G401 (cell line): ENCODE measurements at places on chromosomes 2 and 18.

DNA sequence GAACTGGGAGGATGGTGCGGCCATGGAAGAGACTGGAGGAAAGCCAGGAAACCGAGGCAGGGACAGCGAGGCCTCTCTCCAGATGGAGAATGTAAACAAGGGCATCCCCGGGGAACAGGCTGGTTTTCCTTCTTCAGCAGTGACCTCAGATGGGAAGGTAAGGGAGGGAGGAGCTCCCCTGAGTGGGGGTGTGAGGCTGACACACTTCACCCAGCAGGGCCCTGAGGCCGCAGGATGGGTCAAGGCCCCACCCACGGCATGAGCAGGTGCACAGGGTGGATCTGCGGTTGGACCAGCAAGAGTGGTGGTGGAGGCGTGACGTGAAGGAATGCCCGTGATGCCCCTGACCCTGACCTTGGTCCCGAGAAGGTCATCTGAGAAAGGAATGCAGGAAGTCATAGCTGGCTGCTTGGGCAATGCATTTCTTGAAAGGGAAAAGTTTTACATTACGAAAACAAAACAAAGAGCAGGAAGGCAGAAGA lies 48.1 kb downstream of the ADCY3 start:
- peak; percentile 80 for DNase-seq

GRCh38 chr2:105786231-105787230 lies 41.8 kb downstream of the NCK2 start:
- DNase-seq: no peak

DNA sequence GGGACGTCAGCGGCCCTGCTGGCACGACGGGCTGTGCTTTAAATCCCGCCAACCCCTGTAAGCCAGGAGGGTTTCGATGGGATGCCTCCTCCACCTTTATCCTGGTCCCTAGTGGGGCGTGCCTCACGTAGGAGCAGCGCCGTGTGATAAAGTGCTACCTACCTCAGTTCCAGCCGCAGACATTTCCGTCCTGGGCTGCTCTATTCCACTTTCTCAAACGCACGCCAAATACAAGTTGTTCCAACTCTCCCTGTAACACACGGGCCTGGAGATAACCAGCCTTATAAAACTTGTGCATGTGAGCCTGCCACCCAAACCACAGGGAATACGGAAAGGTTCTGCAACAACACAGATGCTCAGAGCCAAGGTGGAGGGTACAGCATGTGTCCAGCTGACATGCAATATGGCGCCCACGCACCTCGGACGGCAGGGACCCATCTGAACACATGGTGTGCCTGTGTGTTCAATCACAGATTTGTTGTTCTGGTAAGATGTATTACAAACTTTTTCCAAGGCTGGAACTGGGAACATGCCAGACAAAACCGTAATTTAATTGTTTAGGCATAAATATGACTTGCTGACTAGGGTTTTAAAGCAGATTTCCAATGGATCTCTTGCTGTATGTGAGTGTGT lies 47.7 kb downstream of the ZNF516 start:
- DNase-seq: no peak

- DNase-seq: no peak
Measured at GRCh38 chr2:85355521-85355920, 952 bp downstream of the ELMOD3 start.

DNA sequence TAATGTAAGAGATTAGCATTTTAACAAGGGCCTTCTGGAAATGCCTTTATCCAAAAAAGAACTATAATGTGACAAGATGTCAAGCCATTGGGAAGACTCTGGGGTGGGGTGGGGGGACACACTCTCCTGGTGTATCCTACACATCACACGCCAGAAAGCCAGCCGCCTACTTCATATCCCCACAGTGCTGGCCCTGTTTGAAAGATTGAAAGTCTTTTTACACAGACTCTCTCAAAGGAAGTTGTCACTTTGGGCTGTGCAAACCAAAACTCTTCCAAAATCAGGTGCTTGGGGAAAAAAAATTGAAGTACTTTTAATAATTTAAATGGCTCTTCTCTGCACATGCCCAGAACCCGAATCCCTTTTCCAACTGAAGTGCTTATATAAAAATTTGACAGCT lies 666.7 kb downstream of the BCL11A start:
- DNase-seq: no peak

DNA sequence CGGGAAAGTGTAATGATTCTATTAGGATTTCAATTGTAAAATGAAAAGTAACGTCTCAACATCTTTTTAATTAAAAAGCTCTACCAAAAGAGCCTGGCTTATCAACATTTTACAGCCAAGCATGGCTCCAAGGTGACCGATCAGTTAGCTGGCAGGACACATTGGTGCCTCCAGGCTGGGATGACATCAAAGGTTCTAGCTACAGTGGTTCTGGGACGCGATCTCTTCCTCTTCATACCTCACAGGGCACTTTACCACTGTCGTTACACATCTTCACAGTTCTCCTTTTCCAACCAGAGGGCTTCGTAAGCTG lies 693 bp downstream of the ORC2 start:
- no peak for DNase-seq

DNA sequence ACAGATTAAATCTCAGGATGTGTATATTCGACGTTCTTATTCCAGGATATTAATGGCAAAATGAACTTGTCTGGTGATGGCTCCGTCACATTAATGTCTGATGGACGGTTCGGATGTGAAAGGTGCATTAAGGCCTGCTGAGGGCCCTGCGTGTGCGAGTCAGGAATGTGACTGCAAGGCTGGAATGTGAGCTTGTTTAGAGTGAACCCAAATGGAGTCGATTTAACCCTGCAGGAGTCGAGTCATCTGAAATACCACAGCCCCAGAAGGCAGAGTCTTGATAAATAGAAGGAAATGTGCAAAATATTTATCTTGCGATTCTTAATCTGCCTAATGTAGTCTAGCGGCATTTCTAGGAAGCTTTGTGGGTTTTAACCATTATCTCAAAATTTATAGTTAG lies 44.3 kb downstream of the RDH14 start:
- no peak for DNase-seq

DNA sequence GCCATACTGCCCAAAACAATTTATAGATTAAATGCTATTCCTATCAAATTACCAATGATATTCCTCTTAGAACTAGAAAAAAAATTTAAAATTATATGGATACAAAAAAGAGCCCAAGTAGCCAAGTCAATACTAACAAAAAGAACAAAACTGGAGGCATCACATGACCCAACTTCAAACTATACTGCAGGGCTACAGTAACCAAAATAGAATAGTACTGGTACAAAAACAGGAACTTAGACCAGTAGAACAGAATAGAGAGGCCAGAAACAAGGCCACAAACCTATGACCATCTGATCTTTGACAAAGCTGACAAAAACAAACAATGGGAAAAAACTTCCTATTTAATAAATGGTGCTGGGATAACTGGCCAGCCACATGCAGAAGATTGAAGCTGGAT lies 86.1 kb upstream of the KYNU start:
- no peak for DNase-seq

GRCh38 chr2:11796190-11797171 lies 50.0 kb downstream of the LPIN1 start:
- peak; percentile 60 for DNase-seq

DNA sequence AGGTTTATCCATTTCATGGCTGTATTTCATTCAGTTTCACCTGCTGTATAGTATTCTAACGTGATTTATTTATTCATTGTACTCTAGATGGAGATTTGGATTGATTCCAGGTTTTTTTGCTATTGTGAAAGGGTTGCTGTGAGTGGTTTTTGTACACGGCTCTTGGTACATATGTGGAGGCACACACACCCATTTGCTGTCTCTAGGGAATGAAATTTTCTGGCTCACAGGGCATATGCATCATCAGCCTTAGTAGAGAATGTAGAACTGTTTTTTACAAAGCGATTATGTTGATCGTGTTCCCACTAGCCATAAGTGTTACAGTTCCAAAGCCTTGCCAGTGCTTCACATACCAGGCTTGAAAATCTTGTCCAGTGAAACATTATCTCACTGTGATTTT lies 5.1 kb downstream of the SPTBN1 start:
- DNase-seq: no peak

GRCh38 chr2:219886615-219887014 lies 259.2 kb downstream of the SLC4A3 start:
- DNase-seq: no peak

DNA sequence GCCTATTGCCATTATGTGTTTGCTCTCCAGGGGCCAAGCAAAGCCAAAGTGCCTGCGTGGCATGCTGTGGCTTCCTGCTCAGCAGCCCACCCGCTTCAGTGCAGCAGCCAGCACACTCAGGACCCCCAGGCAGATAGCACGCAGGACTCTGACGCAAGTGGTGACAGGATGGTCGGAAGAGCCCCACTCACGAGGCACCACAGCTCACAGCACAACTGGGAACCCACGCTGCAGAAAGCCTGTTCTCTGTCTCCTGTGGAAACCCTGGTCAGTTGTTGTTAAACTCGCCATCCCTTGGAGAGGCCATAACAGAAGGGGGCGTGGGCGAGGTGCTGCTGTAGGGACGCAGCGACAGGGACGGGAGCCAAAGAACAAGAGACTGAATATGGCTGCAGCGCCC lies 76.4 kb downstream of the HDAC4 start:
- DNase-seq: no peak

GRCh38 chr2:197158591-197159550 lies 151.7 kb downstream of the ANKRD44 start:
- no peak for DNase-seq

- no peak for DNase-seq
Measured at GRCh38 chr2:211349031-211349430, 792.6 kb downstream of the CPS1 start.

- no peak for DNase-seq
Measured at GRCh38 chr2:128651000-128651399, 332.3 kb upstream of the HS6ST1 start.

DNA sequence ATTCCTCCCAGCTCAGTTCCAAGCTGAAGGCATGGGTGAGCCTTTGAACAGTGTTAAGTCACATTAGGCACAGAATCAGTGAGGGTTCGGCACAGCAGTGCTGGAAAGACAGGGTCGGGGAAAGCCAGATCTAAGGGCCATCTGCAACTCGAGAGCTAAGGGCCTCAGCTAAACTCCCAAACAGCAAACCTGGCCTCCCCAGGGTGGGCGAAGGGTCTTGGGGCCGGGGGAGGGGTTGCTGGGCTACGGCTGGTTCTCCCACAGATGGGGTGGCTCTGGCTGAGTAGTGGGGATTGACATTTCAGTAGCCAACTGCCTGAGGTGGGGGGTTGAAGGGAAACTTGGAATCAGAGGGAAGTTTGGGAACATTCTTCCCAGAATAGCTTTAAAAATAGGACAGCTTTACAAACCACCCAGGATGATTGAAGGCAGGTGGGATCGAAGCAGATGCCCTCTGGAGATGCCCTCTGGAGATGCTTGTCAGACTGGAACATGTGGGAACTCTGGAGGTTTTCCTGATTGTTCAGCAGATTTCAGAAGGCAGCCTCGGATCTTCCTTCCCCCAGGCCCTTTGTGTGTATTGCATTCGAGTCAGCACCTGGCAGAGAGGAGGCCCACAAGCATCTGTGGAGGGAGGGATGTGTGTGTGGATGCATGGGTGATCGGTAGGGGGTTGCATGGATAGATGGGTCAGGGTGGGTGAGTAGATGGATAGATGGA lies 156.4 kb downstream of the SMAD7 start:
- DNase-seq: no peak

- no peak for DNase-seq
Measured at GRCh38 chr2:134190062-134190806, 63.6 kb upstream of the MGAT5 start.

DNA sequence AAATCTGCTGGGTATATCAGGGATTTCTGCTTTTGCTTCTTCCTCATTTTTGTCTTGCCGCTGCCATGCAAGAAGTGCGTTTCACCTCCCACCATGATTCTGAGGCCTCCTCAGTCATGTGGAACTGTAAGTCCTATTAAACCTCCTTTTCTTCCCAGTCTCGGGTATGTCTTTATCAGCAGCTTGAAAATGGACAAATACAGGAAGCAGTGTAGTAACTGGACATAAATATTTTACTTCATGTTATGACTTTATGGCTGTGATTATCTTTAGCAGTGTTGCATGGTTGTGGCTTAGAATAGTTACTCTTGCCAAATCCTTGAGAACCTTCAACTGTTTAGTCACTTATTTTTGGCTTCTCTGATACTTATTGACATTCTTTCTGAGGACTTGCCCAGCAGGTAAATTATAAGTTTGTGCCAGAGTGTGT lies 66.2 kb upstream of the DLX2 start:
- no peak for DNase-seq

DNA sequence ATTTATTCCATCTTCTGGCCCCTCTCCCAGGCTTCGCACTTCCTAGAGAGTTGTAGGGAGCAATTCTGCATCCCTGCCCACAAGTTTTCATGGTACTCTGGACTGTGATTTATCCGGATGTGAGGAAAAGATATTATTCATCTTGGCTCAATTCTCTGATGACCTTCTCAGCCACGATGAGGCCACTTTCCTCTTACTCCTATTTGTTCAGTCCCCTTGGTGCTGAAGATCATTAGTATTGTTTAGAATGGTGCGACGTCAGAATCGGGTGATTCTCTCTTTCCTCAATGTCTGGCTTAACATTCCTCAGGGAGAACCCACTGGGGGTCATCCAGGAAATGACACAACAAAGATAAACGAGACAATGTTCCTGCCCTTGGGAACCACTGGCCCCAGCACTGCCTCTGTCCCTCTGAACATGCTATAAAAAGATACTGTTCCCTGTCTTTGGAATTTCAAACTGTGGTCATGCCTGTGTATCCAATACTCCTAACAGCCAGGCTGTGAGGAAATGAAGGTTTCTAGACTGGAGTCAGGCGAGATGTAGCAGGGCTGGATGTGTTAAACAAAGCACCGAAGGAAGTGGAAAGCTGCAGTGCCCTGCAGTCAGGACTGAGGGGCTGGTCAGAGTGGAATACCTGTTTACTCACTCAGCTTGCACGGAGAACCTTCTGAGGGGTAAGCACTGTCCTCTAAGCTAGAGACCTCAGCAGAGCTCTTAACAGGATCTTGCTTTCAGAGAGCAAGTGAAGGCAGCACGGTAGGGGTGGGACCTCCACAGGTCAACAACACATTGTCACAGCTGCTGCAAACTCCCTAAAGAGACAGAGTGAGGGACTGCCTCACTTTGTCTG lies 12.9 kb upstream of the GLI2 start:
- DNase-seq: no peak

DNA sequence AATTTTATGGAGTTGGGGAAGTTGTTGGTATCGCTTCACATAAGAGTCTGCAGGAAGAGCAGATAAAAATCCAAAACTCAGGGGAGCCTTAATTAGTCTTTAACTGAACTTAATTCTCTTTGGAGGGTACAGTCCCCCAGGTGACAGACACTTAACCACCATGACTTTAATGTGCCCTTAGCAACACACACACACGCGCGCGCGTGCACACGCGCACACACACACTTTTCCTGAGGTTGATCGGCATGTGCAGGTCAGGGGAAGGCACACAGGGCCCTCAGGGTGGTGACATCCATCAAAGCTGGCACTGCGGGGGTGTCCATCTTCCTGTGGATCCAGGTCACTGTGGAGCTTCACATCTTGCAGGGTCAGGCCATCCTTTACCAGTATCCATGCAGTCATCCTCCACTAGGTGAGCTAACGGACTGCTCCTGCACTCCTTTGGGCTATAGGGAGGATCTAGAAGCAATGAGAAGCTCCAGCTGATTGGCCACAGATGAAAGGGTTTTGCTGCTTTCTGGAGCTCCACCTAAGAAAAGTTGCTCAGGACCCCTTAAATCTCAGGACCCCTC lies 21.9 kb upstream of the NCK2 start:
- no peak for DNase-seq

- DNase-seq: peak; percentile 72
Measured at GRCh38 chr2:45909677-45910191, 258.3 kb downstream of the PRKCE start.
